Common myeloid progenitor, CD34-positive (primary cell): ENCODE measurements at places on chromosomes 7 and 10.
A peak's percentile ranks its signal among the peaks of the same experiment; 100 is the strongest.

DNA sequence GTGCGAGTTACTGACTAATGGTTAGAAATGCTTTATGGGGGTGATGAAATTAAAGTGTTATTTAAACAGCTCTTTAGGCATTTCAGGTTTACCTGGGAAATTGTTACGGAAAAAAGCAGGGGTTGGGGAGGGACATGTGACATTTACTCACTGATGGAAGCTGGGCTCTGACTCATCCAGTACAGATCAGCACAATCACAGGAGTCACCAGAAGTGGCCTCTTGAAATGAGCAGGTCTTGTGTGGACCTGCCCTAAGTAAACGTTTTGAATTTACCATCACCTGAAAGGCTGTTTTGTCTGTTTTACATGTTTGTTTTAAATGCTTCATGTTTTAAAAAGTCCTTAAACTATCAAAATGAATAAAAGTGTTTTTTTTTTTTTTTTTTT is 2.3 kb downstream of the GLRX3 start:
- peaks cover 35% of the 10 kb centered on the region for H3K4me1 ChIP-seq
- H3K27me3 ChIP-seq, result peaks cover 5% of the 10 kb centered on the region

DNA sequence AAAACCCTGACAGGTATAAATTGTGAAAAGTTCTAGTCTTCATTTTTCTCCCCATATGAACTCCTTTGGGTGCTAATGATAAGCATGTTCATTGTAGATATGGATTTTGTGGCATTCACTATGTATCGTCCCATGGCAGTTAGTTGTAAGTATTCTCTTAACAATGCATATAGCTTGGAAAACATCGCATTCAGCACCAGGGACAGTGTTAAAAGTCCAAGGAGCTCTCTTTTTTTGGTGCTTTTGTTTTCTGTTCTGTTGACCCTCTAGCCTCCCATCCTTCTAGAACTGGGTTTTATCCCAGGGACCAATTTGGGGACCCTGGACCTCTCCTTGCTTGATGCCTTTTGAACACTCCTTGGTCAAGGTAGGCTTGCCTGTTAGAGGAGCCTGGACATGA is 37.7 kb downstream of the INSYN2A start:
- H3K27ac ChIP-seq, result no peak overlapping the region
- H3K27me3 ChIP-seq, result no peaks in the 10 kb centered on the region
- no peaks in the 10 kb centered on the region for H3K36me3 ChIP-seq
- no peaks in the 10 kb centered on the region for H3K4me1 ChIP-seq

DNA sequence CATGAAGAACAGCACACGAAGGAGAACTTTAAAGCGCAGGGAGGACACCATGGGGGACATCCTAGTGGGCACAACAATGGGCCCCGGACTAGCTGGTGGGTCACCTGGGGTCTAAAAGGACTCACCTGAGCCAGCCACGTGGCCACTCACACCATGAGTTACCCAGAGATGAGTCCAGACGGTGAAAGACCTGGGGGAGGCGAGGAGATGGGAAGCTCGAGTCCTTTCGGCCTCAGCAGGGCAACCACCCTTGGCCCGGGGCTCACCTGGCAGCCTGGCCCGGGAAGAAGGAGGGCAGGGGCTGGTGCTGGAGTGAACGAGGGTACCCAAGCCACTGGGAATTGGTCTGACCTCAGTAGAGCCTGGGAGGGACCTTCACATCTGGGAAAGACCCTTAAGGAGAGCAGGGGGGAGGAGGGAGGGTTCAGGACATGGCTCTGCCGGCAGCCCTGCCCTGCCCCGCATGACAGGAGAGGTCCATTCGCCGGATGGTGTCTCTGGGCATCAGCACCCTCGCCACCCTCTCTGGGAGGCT is 5.7 kb downstream of the GIGYF1 start:
- peaks cover 16% of the 10 kb centered on the region for H3K36me3 ChIP-seq
- no peak overlapping the region for H3K4me3 ChIP-seq
- no peak for DNase-seq
- peaks cover 28% of the 10 kb centered on the region for H3K4me1 ChIP-seq
- H3K27ac ChIP-seq, result no peak overlapping the region

GRCh38 chr7:121916211-121916610 is 43.2 kb downstream of the PTPRZ1 start:
- no peak for DNase-seq
- no peaks in the 10 kb centered on the region for H3K27me3 ChIP-seq
- no peaks in the 10 kb centered on the region for H3K4me1 ChIP-seq
- H3K36me3 ChIP-seq, result no peaks in the 10 kb centered on the region
- H3K4me3 ChIP-seq, result no peak overlapping the region

DNA sequence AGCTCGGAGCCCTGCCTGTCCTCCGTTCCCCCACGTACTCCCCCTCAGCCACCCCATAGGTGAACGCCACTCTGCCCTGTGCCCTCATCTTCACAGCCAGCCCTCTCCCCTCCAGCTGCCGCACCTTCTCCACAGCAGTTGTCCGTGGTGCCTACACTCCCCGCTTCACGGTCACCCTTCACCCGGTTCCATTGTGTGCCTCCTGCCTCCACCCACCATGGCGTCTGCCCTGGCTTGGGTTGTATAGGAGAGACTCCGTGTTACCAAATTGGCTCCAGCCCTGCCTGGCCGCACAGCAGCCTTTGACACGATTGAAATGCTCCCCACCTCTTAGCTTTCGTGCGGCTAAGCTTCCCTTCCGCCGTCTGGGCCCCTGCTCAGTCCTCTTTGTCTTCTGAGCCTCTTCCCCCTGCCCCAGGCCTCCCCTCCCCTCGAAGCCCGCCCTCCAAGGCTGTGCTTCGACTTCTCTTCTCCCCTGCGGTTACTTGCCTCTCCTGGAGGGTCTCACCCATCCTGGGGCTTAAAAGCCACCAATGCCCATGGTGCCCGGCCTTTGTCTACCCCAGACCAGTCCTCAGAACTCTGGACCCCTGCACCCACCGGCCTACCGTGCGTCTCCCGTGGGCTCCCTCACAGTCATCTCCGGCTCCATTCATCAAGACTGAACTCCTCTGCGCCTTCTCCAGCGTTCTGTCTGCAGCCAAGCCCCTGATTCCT is 18.5 kb upstream of the NODAL start:
- no peak for DNase-seq
- H3K4me1 ChIP-seq, result peaks cover 8% of the 10 kb centered on the region
- H3K4me3 ChIP-seq, result no peak overlapping the region
- peaks cover 5% of the 10 kb centered on the region for H3K27me3 ChIP-seq

DNA sequence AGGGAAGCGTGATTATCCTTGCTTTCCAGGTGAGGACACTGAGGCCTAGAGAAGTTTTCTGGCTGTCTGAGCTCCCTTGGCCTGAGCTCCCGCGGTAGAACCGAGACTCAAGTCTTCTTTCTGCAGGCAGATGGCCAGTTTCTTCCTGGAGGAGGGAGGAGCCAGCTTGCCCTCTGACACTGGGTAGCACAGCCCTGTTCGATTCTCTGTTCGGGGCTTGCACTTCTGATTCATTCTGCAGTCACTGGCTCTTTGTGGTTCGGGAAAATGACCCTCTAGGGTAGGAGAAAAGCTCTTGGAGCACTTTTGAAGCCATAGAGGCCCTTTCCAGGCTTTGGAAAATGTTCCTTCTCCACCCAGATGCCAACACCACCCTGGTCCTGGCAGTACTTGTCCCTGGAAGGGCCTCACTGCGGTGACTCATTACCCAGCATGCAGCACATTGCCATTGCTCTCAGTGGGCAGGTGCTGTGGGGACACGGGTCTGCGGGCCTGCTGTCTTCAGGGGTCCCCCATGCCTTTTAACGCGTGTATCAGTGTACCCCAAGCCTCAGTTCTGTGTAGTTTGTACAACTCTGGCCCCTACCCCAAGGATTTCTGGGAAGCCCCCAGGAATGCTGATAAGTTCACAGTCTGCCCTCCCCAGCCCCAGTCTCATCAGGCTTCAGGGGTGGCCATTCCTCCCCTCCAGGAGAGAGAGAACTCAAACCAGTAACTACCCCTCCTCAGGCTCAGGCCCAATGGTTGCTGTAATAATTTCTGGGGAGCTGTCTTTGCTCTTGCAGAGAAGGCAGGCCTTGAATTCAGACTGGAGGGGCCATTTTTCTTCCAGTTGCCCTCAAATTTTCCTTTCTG is 11.9 kb downstream of the CHST3 start:
- no peaks in the 10 kb centered on the region for H3K36me3 ChIP-seq
- no peak for DNase-seq
- H3K27me3 ChIP-seq, result no peaks in the 10 kb centered on the region
- H3K4me3 ChIP-seq, result no peak overlapping the region

DNA sequence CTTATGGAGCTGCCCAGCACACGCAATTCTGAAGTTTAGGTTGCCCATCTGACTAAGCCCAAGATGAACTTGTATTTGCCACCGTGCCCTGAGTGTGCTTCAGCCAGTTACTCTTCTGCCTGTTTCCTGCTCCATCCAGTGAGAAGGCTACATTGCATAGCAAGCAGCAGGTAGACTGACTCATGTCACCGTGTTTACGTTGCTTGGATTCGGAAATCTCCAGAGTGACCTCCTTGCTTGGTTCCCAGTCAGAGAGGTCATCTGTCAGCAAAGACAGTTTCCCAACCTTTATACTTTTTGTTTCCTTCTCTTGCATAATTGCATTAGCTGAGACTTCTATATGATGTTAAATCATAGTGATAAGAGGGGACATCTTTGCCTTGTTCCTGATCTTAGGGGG is 30.9 kb downstream of the NACAD start:
- peaks cover 2% of the 10 kb centered on the region for H3K4me1 ChIP-seq
- peaks cover 57% of the 10 kb centered on the region for H3K36me3 ChIP-seq
- H3K4me3 ChIP-seq, result no peak overlapping the region
- no peaks in the 10 kb centered on the region for H3K27me3 ChIP-seq
- no peak for DNase-seq
- no peak overlapping the region for H3K27ac ChIP-seq

DNA sequence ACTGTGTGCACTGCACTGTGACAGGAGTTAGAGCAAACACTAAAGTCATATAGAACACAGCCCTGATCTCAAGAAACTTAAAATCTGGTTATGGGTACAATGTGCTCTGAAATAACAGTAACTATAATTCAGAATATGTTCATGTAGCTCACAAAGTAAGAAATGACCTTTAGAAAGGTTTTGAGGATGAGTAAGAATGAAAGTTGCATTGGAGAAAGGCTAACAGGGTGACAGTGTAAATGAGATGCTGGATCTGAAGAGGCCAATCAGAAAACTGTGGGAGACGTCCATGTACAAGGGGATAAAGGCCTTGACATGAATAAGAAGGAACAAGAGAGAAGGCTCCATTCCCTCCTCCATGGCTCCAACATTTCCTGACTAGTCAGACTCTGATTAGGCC is 124.7 kb downstream of the GRM3 start:
- H3K36me3 ChIP-seq, result no peaks in the 10 kb centered on the region
- no peak overlapping the region for H3K4me3 ChIP-seq
- no peak overlapping the region for H3K27ac ChIP-seq
- no peak for DNase-seq
- H3K4me1 ChIP-seq, result peaks cover 5% of the 10 kb centered on the region
- H3K27me3 ChIP-seq, result no peaks in the 10 kb centered on the region

GRCh38 chr10:113045147-113046055 is 95.4 kb downstream of the TCF7L2 start:
- no peaks in the 10 kb centered on the region for H3K27me3 ChIP-seq
- no peak for DNase-seq
- no peak overlapping the region for H3K4me3 ChIP-seq
- peaks cover 5% of the 10 kb centered on the region for H3K36me3 ChIP-seq

GRCh38 chr10:7846591-7846990 is 28.3 kb downstream of the TAF3 start:
- H3K27ac ChIP-seq, result no peak overlapping the region
- no peak overlapping the region for H3K4me3 ChIP-seq
- no peaks in the 10 kb centered on the region for H3K27me3 ChIP-seq
- DNase-seq, result no peak
- no peaks in the 10 kb centered on the region for H3K4me1 ChIP-seq
- H3K36me3 ChIP-seq, result no peaks in the 10 kb centered on the region

DNA sequence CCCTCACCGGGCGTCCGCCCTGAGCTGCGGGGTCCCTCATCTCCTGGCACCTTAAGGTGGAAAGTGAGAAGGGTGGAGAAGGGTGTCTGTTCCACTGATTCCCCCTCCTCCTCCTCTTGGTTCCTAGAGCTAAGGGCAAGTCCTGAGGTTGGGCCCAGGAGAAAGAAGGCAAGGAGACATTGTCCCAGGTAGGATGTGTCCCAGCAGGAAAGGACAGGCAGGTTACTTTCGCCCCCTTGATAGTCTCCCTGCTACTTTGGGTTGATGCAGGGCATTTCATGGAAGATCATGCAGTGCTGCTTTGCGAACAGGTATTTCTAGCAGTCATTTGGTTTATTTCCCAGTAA is 582 bp downstream of the STEAP2 start:
- peaks cover 28% of the 10 kb centered on the region for H3K27me3 ChIP-seq
- no peak overlapping the region for H3K27ac ChIP-seq
- H3K4me3 ChIP-seq, result peak overlapping the region; percentile 77
- DNase-seq, result no peak

- H3K27ac ChIP-seq, result peak overlapping the region; percentile 62
- peaks cover 38% of the 10 kb centered on the region for H3K4me1 ChIP-seq
- H3K36me3 ChIP-seq, result no peaks in the 10 kb centered on the region
- no peak for DNase-seq
- H3K4me3 ChIP-seq, result no peak overlapping the region
Measured at GRCh38 chr10:124745252-124745651, 1.1 kb upstream of the FAM53B start.

- no peaks in the 10 kb centered on the region for H3K4me1 ChIP-seq
- H3K27ac ChIP-seq, result no peak overlapping the region
- H3K27me3 ChIP-seq, result no peaks in the 10 kb centered on the region
- DNase-seq, result no peak
Measured at GRCh38 chr7:1993776-1994740, 238.7 kb downstream of the MAD1L1 start.

GRCh38 chr10:31133792-31134310 is 102.2 kb upstream of the ZNF438 start:
- H3K4me3 ChIP-seq, result peak overlapping the region; percentile 31
- peak; percentile 81 for DNase-seq
- H3K27me3 ChIP-seq, result no peaks in the 10 kb centered on the region
- no peaks in the 10 kb centered on the region for H3K36me3 ChIP-seq

DNA sequence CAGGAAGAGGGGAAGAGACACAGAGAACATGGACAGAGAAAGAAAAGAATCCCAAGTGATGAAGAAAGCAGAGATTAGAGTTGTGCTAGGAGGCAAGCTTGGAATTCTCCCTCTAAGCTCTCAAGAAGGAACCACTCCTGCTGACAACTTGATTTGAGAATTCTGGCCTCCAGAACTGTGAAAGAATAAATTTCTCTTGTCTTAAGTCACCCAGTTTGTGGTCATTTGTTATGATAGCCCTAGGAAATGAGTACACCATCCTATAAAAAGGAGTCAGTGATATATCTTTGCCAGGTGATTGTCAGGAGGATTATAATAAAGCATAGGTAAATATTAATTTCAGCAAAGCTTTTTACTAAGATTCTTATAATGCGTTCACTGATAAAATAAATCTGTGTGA is 82.7 kb upstream of the TFEC start:
- H3K36me3 ChIP-seq, result no peaks in the 10 kb centered on the region
- no peak overlapping the region for H3K27ac ChIP-seq
- no peak overlapping the region for H3K4me3 ChIP-seq
- no peak for DNase-seq
